ENCODE measurements at places on chromosomes 2 and 18.

DNA sequence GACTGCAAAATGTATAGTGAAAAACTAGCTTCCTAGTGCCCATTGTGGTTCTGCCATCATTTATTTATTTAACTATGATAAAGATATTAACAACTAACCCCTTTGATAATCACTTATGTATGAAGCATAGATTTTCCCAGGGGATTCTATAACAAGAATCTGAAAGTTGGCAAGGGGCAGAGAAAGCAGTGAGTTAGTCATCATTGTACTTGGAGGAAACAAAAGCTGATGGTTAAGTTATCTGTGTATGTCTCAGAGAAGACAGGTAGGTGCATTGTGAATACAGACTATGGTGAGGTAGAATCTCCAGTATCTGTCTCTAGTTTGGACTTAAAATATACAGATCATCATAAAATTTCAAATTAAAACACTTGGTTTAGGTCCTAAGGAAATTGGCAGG is 2159.1 kb upstream of the CELF4 start:
- DNase-seq, result no peak

GRCh38 chr2:164257742-164258141 is 363.5 kb downstream of the GRB14 start:
- DNase-seq, result no peak

DNA sequence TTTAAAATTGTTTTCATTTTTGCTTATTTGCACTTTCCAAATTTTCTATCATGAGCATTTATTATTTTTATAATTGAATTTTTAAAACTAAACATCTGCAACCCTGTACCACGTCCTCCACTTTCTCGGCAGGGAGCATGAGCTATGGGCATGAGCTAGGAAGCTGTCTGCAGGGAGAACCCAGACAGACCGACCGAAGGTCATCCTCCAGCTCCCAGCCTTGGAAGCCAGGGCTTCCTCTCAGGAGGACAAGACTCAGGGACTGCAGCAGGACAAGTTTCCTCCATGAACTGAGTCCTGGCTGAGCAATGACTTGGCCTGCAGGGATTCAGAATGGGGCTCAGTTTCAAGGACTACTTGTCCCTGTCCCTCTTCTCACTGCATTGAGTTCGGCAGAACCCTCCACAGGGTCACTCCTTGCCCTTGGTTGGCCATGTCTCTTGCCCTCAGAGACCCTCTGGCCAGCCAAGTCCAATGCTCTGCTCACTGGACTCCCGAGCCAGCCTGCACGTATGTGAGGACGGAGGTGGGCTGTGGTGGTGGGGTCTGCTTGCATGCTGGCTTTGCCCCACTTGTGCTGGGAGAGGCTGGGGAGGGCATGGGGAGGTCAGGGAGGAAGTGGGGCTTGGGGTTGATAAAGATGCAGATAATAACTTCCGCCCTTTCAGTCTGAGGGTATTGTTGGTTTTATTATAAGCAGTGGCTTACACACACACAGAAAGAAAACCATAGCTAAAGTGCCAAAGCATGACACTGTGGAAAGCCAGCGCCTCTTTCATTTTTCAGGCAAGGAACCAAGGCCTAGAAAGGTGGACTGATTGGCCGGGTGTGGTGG is 6.6 kb downstream of the NMUR1 start:
- DNase-seq, result no peak

DNA sequence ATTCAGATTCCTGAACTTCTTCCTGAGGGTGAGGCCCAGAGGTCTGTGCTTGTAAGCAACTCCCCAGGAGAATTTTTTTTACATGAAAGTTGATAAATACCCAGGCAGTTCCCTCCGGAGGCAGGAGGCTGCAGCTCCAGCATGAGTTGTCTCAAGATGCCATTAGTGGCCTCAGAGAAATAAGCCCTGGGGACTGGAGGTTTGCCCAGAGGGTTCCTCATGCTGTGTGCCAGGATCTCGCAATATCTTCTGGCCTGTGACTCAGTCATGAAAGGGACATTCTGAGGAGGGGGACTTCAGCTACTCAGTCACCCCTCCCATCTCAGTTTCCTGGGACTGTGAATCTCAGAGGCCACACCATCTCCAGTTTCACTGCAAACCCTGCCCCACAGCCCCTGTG is 49.9 kb downstream of the LYPD1 start:
- DNase-seq, result no peak

- no peak for DNase-seq
Observed at GRCh38 chr2:14137643-14138042, 494.9 kb upstream of the LRATD1 start.

- no peak for DNase-seq
Observed at GRCh38 chr2:152175012-152175367, 573 bp downstream of the STAM2 start.

GRCh38 chr2:62568074-62568473 is 62.1 kb upstream of the TMEM17 start:
- DNase-seq, result no peak

DNA sequence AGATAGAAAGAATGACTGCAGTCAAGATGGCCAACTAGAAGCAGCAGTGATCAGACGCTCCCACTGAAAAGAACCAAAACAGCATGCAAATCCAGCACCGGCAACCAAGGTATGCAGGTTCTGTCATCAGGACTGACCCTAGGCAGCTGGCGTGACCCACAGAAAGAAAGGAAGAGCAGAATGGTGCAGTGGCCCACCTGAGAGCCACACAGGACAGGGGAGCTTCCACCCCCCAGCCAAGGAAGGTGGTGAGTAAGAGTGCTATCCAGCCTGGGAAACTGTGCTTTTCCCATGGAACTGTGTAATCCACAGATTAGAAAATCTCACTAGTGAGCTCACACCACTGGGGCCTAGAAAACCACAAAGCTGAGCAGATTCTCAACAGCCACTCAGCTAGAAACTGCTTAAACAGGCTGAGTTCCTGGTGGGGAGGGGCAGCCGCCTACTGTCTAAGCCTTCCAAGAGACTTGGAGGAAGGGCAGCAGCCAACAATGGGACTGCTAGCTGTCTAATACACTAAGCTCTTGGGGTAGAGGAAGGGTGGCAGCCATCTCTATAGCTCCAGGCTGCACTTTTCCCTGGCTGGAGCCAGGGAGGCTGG is 127.9 kb downstream of the EVA1A start:
- DNase-seq, result no peak
